ENCODE measurements at places on chromosomes 7 and 10.

- DNase-seq = no peak
Measured at GRCh38 chr7:72217151-72217550, 195.0 kb downstream of the CALN1 start.

- no peak for DNase-seq
Measured at GRCh38 chr10:7561216-7561893, 105.4 kb downstream of the ITIH5 start.

- no peak for DNase-seq
Measured at GRCh38 chr10:28722065-28722803, 44.9 kb downstream of the BAMBI start.

DNA sequence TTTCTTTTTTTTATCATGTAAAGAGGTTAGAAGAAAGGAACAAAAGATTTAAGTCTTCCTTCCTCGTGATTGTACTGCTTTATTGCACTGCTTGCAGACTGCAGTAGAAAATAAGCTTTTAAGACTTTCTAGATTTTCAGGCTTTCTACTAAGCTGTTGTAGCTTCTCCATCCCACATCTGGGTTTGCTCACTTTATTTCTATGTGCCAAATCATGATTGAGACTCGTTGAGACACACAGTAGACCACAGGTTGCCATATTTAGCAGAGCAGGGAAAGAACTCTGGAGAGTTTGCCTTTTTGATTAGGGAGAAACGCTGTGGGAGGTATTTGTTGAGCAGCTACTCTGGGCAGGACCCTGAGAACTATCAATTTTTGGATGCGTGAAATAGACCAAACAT lies 89.2 kb upstream of the BTBD16 start:
- DNase-seq = no peak

GRCh38 chr10:113031147-113031546 lies 81.1 kb downstream of the TCF7L2 start:
- DNase-seq = no peak

DNA sequence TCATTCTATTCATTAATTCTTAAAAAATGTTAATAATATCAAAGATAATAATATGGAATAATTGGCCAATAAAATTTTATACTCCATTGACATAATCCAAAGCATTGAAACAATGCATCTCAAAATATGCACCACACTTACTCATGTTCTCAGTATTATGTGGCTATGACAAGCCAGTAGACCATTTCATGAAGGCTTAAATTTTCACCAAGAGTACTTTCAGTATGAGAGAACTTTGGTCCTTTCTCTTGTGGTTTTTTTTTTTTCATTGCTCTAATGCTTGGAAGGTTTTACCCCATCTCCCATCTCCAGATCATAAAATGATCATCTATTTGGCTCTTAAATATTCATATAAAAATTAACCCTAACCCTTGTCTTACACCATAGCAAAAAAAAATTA lies 45.5 kb upstream of the TMEM140 start:
- DNase-seq = no peak

DNA sequence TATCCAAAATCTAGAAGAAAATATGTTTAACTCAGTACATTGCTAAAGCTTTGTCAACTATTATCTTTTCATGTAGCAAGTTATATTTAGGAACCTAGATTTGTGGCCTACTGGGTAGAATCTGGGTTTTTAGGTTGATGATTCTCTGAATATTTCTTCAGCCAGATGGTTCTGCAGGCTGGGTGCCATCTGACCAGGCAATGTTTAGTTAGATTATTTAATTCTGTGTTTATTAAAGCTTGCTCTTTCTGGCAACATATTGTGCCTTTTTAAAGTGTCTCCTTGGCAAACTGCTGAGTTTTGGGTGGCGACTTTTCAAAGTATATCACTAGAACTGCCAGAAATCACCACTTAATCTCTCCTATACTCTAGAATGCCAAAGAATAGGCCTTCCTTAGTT lies 114.1 kb downstream of the LHFPL3 start:
- no peak for DNase-seq

DNA sequence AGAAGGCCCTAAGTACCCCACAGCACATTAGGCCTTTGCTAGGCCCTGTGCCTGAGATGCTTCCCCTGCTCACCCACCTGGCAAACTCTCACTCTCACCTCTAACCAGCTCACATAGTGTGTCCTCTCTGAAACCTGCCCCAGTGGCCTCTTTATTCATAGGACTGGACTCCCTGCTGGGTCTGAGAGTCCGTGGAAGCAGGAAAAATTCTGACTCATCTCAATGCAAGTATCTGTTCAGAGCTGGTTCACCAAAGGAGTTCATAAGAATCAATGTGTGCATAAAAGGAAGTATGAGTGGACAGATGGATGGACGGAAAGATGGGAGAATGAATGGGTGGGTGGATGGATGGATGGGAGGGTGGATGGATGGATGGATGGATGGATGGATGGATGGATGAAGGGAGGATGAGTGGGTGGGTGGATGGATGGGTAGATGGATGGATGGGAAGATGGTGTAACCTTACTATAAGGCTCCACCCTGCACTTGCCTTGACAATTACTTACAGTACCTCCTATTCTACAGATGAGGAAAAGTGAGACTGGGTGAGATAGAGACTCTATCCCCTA lies 111.2 kb upstream of the ZMIZ1 start:
- no peak for DNase-seq

DNA sequence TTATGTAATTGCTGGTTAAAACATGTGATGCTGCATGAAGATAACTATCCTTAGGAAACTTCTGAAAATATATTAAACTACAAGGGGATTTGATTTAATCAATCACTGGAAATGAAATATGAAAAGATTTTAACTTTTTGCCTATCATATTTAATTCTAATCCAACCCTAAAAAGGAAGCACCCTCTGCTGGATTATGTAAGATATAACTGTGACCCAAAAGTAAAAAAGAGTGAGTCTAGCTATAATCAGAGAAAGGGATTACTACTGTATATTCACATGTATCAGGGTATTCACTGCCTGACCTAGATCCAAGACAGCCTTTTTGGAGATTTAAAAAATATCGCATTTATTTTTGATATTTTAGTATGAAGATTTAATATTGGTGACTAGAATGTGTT lies 295.5 kb downstream of the MDFIC start:
- DNase-seq = no peak

DNA sequence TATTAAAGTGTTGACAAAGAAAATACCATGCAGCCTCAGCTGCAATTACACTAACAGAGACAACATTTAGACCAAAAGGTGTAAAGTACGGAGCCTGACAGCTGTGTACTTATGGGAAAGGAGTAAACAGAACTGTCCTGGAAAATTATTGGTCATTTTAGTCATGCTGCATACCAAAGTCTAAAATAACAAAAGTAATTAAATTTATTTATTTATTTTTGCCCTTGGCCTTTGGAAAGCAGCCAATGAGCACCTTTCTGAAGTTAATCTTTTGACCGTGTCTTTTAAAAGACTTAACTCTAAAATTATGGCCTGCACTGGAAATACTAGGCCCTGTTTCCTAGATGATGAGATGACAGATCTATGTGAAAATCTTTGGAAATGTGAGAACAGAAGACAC lies 597.6 kb downstream of the NXPH1 start:
- DNase-seq = no peak

DNA sequence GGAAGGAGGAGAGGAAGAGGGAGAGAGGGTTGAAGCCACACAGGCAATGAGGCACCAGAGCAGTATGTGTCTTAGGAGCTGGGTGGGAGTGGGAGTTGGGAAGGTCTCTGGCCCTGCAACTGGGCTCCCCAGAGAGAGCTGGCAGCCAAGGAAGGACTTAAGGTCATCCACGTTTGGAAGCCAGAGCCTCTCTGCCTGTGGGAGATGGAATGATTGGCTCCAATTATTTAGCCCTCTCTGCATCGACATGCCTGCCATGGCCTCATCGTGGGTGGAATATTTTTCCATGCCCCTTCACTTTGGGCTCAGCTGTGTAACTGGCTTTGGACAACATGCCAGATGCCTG lies 478.5 kb downstream of the RPS24 start:
- no peak for DNase-seq

DNA sequence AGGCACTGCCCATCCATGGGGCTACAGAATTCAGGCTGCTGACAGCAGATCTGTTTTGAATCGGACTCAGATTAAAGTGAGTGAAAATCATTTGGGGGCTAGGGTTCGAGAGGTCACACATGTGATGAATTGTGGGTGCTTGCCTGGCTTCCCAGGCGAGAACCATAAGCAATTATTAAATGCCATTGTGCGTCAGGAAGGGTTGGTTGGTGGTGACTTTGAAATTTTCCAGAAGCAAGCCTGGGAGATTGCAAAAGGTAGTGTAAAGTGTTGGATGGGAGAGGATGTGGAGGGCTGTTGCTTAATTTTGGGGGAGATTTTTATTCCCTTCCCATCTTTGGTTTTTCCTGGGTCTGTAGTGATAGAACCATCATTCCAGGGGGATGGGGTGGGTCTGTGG lies 34.6 kb downstream of the LRMDA start:
- no peak for DNase-seq

- no peak for DNase-seq
Measured at GRCh38 chr7:152968514-152968913, 209.0 kb downstream of the ACTR3B start.

GRCh38 chr7:55019691-55020465 lies 1.1 kb downstream of the EGFR start:
- DNase-seq = no peak

DNA sequence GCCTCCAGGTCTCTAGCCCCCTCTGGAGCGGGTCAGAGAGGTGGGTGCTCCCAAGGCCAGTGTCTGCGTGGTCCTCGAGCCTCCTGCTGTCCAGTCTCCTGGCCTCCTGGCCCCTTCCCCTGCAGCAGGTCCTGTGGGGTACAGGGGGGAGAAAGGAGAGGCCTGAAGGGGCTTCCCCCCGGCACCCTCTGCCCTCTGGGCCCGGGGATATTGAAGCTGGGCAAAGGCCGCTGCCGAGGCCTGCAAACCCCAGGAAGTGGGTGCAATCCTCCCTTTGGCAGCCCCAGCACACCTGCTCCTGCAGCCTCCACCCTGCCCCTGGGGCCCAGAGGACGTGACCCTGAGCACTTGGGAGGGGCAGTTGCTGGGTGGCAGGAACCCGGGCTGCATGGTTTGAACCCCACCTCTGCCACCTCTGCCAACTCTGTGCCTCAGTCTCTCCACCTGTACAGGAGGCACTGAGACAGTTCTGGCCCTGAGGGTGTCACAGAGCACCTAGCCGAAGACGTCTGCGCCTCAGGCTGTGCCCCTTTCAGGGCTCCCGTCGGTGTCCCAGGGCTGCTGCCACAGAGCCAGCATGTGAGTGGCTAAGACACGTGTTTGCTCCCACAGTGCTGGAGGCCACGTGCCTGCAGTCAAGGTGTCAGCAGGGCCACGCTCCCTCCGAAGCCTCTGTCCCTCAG lies 59.1 kb upstream of the INPP5A start:
- DNase-seq = no peak

GRCh38 chr7:54556121-54556520 lies 13.9 kb downstream of the VSTM2A start:
- no peak for DNase-seq

GRCh38 chr7:132181946-132182685 lies 394.2 kb downstream of the PLXNA4 start:
- DNase-seq = no peak

DNA sequence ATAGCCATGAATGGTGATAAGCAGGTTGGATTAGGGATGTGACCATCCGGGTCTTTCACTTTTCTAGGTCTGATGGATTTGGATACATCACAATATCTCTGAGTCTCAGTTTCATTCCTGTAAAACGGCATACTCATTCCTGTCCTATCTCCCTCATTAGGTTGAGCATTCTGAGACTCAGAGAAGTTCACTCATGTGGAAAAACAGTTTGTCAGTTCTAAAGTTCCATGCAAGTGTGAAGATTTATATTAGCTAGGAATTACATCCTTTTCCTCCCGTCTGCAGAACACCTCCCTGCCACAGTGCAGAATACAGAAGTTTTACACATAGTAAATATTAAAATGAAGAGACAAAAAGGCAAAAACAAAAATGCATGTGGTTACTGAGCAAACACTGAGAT lies 94.2 kb upstream of the SLC25A13 start:
- no peak for DNase-seq
